ENCODE measurements at places on chromosomes 12 and 14. TPM values are rescaled to one million over a fixed set of nuclear protein-coding genes. Genes with fewer than 3 reads are reported as not detected.

USP44 gene
- 0.99 TPM for total RNA-seq

ANKRD9 gene
- total RNA-seq: 6.7 TPM

DNA sequence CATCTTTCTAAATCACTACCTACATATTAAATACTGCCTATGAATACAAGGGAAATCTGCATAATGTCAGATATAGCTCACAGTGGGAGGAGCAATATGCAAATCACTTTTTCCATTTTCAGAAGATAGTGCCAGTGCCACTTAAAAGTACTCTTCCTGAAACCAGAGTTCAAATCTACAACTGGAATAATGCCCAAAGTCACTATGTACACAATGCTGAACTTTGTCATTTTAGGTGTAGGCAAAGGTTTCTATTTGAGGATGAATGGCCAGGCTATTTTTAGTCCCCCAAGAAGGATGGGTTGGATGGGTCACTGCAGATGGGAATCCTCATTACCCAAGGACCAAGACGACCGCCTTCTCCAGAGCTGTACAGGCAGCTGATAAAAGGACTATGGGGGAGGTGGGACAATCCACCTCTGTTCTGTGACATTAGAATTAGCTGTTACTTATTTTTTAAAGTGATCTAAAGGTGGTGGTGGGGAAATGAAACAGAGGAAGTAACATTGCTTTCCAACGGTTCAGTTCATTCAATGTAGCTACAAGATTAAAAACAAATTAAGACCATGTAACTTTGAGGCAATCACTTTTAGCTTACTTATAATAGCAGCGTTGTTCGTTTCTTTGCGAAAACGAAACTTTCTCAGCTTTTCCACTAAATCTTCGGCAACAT lies 5.6 kb downstream of the GMFB start:
- DNase-seq: no peak

PPM1H gene
- 7.1 TPM for total RNA-seq

GRCh38 chr12:93348575-93349435 lies 28.9 kb upstream of the NUDT4 start:
- DNase-seq: no peak

KLHL33 gene
- 0.30 TPM for total RNA-seq

CCDC197 gene
- not detected for total RNA-seq

FGF23 gene
- total RNA-seq: not detected

AQP5 gene
- total RNA-seq: 5.7 TPM

DNA sequence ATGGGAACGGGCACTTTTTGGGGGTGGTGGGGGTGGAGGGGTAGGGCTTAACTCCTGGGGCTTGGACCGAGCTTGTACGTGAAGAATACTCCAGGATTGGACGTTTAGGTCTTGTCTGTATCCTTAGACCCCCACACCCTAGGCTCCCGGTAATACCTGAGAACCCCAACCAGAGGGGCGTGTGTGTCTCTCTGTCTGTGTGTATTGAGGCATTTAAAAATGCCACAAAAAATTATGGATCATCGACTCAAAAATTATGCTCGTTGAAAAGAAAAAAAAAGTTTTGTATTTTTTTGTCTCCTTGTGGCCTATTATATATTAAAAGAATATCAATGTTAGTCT lies 459 bp downstream of the PPFIBP1 start:
- no peak for DNase-seq

GRCh38 chr14:88043529-88044443 lies 38.9 kb downstream of the GPR65 start:
- DNase-seq: no peak

DNA sequence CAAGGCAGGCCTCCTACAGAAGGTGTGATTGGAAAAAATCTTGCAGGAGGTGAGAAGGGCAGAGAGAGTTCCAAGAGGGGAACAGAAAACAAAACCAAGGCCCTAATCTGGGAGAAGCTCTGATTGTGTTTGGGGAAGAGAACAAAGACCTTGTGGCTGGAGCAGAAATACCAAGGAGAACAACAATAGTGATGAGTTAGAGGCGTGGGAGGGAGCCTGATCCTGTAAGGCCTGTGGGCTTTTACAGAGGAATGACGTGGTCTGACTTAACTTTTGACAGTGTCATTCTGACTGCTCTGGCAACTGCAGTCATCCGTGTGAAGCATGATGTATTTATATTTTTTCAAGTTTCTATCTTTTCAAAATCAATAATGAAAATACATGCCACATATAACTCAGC lies 200.6 kb downstream of the ANO4 start:
- DNase-seq: no peak

- no peak for DNase-seq
Measured at GRCh38 chr12:117101953-117102799, 3.0 kb upstream of the TESC start.

KRT71 gene
- 454 TPM for total RNA-seq

GRCh38 chr12:67884596-67884995 lies 104.7 kb upstream of the IFNG-AS1 start:
- no peak for DNase-seq

DPY19L2 gene
- 24.9 TPM for total RNA-seq

- peak; percentile 62 for DNase-seq
Measured at GRCh38 chr14:76050797-76051392, 65.3 kb downstream of the IFT43 start.

ADGRD1 gene
- total RNA-seq: 7.3 TPM

FMNL3 gene
- total RNA-seq: 24.1 TPM

- DNase-seq: no peak
Measured at GRCh38 chr14:81519200-81520011, 14.2 kb downstream of the SEL1L start.

GRCh38 chr12:76460807-76461206 lies 98.8 kb downstream of the OSBPL8 start:
- DNase-seq: no peak

B3GNT4 gene
- 0.59 TPM for total RNA-seq

GRCh38 chr14:93035917-93036651 lies 79.6 kb downstream of the ITPK1 start:
- no peak for DNase-seq

RHOJ gene
- 21.6 TPM for total RNA-seq

KRT79 gene
- 68.7 TPM for total RNA-seq

KRT78 gene
- 13.7 TPM for total RNA-seq

- no peak for DNase-seq
Measured at GRCh38 chr12:62712681-62713573, 222.0 kb downstream of the PPM1H start.

GRCh38 chr14:96165493-96166436 lies 38.9 kb upstream of the BDKRB2 start:
- DNase-seq: no peak

- no peak for DNase-seq
Measured at GRCh38 chr12:75819512-75819911, 212.1 kb downstream of the PHLDA1 start.

GPRC5D gene
- total RNA-seq: 10.1 TPM

ASIC1 gene
- total RNA-seq: 4.0 TPM

- no peak for DNase-seq
Measured at GRCh38 chr14:21220874-21221477, 48.3 kb downstream of the HNRNPC start.

- no peak for DNase-seq
Measured at GRCh38 chr12:67647181-67647798, 1.3 kb upstream of the DYRK2 start.

DNA sequence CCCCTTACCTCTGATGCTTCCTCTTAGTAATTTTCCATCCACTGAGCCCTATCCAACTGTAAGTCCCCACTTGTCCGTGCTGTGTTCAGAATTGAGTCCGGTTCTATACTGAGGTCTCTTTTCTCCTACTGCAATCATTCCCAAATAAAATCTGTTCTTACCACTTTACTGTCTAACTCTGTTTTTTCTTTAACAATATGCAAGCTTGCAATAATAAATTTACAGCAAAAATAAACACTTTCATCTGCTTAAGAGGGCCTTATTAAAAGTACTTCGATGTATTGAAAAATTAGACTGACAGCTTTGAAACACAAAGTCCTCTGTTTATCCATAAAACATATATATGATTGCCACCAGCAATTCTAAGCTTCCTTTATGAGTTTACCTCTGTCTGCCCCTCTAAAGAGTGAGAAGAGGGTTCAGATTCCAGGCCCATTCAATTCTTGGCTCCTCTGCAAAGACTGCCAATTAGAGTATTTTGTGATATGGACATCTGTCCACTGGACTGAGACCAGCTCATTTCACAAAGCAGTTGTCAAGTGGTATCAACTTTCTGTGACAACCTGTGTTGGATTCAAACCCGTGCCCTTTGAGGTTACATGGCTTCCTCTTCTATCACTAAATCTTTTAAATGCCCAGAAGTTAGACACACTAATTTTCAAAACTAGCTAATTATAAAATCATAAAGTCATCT lies 39.9 kb upstream of the G2E3 start:
- DNase-seq: no peak

GRCh38 chr12:118334241-118334640 lies 38.5 kb downstream of the TAOK3 start:
- no peak for DNase-seq

LALBA gene
- total RNA-seq: not detected

GALC gene
- total RNA-seq: 27.5 TPM

DNA sequence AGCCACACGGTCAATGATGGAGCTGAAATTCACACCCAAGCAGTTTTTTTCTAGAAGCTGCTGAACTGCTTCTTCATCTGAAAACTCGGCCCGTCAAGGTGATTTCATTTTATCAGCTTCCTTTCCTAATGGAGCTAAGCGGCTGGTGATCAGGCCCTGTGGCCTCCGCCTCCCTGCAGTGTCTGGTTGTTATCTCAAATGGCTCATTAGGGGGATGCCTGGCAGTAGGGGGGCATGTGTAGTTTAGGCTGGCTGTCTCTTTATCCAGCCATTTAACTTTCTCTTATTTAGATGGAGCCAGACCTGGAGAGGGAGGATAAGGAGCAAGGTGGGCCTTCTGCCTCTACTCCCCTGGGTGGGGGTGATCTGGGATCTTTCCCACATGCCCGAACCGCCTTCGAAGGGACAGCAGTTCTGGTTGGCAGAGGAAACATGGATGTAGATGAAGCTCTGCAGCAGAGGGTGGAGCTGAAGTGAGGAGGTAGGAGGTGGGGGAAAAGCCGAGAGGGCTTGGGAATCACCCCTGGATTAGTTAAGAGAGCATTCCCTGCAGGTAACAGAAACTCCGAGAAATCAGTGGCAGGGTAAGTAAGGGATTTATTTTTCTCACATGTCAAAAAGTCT lies 64.4 kb downstream of the TGFB3 start:
- no peak for DNase-seq

GRCh38 chr12:23006413-23006812 lies 381.4 kb downstream of the ETNK1 start:
- DNase-seq: no peak

GLIPR1L1 gene
- total RNA-seq: not detected

DNA sequence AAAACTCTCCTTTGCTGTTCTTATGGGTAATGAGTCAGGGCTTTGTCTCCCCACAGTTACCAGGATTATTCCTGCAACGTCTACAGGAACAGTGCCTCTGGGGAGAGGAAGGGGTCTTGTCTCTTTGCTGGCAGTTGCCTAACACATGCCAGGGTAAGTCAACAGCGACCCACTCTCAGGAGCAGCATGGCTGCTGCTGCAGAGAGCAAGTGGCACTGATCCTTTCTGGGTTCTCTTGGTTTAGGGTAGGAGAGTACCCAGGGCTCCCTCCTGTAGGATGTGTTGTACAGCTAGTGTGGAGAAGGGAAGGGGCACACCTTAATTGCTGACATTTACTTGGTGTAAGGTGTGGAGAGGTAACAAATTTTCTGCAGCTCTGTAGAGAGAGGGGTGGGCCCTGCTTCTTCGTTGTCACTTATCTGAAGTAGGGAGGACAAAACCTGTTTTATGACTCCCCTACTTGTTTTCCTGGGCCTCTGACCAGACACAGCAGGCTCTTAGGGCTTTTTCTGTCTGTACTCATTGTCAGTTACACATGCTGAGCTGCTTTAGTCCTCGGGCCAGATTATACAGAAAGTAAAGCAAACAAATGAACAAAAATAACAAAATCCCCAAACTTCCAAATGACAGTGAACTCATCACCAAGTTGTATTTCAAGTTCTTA lies 168.2 kb downstream of the ACSS3 start:
- DNase-seq: no peak

FIGNL2 gene
- 0.69 TPM for total RNA-seq

DNA sequence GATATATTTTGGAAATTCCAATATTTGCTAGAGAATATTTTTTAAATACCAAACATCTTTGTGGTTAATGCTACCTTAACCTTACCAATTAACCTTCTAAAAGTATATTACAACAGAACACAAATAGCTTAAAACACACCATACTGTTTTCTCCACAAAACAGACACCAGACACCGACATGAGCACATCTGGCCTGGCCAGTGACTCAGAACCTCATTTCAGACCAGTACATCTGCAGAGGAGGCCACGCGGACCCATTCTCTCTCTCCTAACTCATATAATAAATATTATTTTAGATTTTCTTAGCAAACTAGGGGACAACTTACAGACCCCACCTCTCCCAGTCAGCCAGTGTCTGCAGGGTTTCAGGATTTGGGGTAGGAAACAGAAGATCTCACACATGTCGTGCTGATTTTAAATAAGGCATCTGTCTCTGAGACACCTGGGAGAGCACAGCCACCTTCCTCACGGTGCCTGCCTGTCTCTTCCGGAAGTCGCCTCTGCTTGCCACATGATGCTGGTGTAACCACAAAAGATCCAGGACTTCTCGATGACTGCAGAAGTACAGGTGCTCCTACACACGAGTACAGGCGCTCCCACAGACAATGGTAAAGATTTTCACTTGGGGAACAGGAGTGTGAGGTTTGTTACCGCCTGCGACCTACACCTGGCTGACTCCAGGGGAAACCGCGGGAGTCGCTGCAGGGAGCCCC lies 9.7 kb upstream of the ANKLE2 start:
- no peak for DNase-seq

GRCh38 chr12:73308079-73308478 lies 1035.9 kb downstream of the TRHDE start:
- DNase-seq: no peak

GALNT16 gene
- total RNA-seq: 18.1 TPM

SCN8A gene
- 4.1 TPM for total RNA-seq

DNA sequence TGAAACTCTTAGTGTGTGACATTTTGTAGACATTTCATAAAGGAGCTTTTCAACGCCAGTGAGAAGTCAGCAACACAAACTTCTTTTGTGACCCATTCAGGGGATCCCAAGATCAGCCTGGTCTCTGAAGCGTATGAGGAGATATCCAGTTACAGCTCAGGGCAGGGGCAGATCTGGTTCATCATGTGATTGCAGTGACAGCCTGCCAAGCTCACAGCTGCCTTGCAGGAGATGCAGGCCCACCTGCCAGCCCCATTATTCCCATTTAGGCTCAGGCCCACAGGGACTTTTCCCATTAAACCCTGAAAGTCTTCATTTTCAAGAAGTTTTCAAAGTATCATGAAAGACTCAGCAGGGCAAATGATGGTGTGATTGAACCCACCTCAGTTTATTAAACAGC lies 38.3 kb downstream of the SRGAP1 start:
- DNase-seq: no peak

DNA sequence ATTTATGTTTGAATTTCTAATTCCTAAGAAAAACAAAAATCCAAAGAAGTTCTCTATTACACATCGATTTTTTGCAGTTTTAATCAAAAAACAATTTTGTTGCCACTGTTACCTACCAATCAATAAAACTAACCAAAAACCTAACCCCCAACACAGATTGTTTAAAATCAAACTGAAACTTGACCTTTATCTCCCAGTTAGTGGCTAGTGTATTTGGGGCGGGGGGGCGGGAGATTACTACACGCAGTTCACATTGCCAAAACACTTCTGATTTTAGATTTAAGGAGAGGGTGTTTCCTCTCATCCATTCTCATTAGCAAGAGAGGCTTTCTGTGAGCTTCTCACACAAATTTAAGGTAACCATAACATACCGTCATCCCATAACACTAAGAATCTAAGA lies 6.4 kb downstream of the CDC42BPB start:
- no peak for DNase-seq

PLA2G1B gene
- total RNA-seq: not detected

LRTM2 gene
- total RNA-seq: 0.20 TPM
